Breast epithelium (tissue), 4 donors: ENCODE measurements at places on chromosomes 7 and 10.

DNA sequence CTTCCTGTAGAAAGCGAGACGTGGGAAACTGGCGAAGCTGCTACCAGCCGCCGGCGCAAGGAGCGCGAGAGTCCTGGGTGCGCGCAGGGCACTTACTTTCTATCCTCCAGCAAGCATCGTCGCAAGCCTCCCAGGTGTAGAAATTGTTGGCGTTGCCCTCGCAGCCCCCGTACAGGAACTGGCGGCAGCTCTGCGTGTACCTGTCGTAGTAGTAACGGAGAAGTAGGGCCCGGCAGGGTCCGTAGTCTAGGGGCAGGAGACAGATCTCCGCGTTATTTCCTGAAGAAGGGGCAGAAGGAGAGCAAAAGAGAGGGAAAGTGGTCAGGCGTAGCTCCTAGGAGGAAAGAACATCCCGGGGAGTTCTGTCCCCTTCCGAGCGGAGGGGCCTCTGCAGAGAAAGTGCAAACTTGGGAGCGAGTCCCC, 501 bp downstream of the TFPI2 start:
- H3K27ac ChIP-seq, result peak overlapping the region; percentile 16
- H3K4me3 ChIP-seq, result peak overlapping the region; percentile 57
- no peak for DNase-seq
- no peaks in the 10 kb centered on the region for H3K36me3 ChIP-seq
- H3K4me1 ChIP-seq, result no peaks in the 10 kb centered on the region
- no peaks in the 10 kb centered on the region for H3K27me3 ChIP-seq

- no peak for DNase-seq
- H3K36me3 ChIP-seq, result no peaks in the 10 kb centered on the region
- H3K4me1 ChIP-seq, result no peaks in the 10 kb centered on the region
- H3K27ac ChIP-seq, result no peak overlapping the region
Observed at GRCh38 chr10:77248104-77248790, 389.4 kb downstream of the KCNMA1 start.

DNA sequence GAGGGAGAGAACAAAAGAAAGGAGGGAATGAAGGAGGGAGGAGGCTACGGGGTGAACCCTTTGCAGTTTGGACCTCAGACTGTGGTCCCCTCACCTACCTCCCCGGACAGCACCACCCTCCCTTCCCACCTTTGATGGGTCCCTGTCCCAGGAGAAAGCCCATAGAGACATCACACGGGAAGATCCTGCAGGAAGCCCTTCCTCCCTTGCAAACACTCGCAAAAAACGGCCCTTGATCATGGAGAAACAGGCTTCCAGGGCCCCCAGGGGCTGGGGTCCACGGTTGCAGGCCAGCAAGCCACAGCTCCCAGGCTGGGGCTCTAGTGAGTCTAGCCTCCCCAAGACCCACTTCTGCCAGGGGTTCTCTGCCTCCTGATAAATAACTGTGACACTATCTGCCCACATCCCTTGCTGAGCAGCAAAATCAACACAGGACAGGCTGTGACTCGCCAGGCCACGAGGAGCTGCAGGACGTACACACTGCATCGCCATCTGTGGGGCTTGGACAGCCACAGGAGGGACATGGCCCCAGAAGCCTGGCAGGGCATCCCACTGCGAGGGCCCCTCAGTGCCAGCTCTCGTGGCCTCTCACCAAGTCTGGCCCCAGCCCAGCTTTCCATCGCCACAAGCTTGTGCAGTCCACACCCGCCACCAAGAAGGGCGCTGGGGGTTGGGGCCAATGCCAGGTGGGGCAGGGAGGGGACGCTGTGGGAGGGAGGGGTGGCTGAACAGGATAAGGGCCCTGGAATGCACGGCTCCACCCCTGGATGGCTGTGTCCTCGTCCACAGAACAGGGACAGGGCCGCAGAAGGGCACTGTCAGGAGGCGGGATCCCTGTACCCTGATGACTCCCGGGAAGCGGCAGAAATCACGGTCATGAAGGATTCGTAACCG, 34.2 kb downstream of the PDGFA start:
- no peaks in the 10 kb centered on the region for H3K36me3 ChIP-seq
- peak; percentile 85 for DNase-seq
- H3K4me3 ChIP-seq, result peak overlapping the region; percentile 38
- no peaks in the 10 kb centered on the region for H3K4me1 ChIP-seq

- no peaks in the 10 kb centered on the region for H3K4me1 ChIP-seq
- no peak for DNase-seq
- no peaks in the 10 kb centered on the region for H3K36me3 ChIP-seq
- no peak overlapping the region for H3K4me3 ChIP-seq
- no peak overlapping the region for H3K27ac ChIP-seq
Observed at GRCh38 chr7:48426966-48427555, 255.8 kb downstream of the ABCA13 start.

DNA sequence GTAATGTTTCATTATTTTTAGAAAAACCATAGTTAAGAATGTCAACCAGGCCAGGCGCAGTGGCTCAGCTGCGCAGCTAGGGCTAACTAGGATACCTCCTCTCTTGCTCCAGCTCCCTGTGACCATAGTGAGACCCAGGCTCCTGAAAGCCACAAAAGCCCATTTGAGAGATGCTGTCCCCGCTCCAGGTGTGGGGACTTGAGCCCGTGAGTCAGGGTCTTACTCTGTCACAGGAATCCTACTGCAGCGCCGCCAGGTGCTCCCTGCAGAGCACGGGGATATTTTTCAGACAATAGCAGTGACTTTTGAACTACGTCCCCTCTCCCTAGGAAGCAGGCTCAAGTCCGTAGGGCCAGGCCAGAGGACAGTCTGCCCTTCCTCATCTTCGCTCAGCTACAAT, 75.6 kb upstream of the NRBF2 start:
- DNase-seq, result no peak
- no peaks in the 10 kb centered on the region for H3K27me3 ChIP-seq
- no peaks in the 10 kb centered on the region for H3K36me3 ChIP-seq
- no peaks in the 10 kb centered on the region for H3K4me1 ChIP-seq
- H3K4me3 ChIP-seq, result no peak overlapping the region
- H3K27ac ChIP-seq, result no peak overlapping the region

- H3K27me3 ChIP-seq, result no peaks in the 10 kb centered on the region
- no peak overlapping the region for H3K27ac ChIP-seq
- no peak for DNase-seq
Observed at GRCh38 chr7:40922316-40922670, 780.6 kb downstream of the INHBA start.

GRCh38 chr7:119037941-119038340, 813.4 kb downstream of the ANKRD7 start:
- H3K36me3 ChIP-seq, result no peaks in the 10 kb centered on the region
- H3K27ac ChIP-seq, result no peak overlapping the region
- no peaks in the 10 kb centered on the region for H3K27me3 ChIP-seq
- no peak for DNase-seq

DNA sequence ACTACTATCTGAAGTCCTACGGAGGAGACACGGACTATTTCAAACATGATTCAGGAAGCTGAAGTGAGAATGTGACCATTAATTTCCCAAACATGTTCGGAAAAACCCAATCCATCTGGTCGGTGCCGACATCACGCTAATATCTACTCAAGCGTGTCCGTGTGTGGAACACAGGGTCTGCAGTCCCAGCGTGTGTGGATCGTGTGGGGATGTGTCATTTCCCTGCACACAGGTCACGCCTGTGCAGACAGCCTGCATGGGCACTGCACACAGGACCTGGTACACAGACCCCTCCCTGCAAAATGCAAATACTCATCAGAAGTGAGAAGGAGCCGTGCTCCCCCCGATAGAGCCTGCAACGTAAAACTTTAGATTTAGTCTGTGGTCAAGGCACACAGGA, 57.8 kb downstream of the CARD11 start:
- H3K4me3 ChIP-seq, result no peak overlapping the region
- no peaks in the 10 kb centered on the region for H3K4me1 ChIP-seq
- H3K27me3 ChIP-seq, result no peaks in the 10 kb centered on the region
- DNase-seq, result no peak
- no peaks in the 10 kb centered on the region for H3K36me3 ChIP-seq

- H3K36me3 ChIP-seq, result no peaks in the 10 kb centered on the region
- DNase-seq, result no peak
- H3K4me1 ChIP-seq, result no peaks in the 10 kb centered on the region
- no peak overlapping the region for H3K27ac ChIP-seq
- no peaks in the 10 kb centered on the region for H3K27me3 ChIP-seq
- no peak overlapping the region for H3K4me3 ChIP-seq
Observed at GRCh38 chr10:48811461-48811860, 126.8 kb downstream of the WDFY4 start.

DNA sequence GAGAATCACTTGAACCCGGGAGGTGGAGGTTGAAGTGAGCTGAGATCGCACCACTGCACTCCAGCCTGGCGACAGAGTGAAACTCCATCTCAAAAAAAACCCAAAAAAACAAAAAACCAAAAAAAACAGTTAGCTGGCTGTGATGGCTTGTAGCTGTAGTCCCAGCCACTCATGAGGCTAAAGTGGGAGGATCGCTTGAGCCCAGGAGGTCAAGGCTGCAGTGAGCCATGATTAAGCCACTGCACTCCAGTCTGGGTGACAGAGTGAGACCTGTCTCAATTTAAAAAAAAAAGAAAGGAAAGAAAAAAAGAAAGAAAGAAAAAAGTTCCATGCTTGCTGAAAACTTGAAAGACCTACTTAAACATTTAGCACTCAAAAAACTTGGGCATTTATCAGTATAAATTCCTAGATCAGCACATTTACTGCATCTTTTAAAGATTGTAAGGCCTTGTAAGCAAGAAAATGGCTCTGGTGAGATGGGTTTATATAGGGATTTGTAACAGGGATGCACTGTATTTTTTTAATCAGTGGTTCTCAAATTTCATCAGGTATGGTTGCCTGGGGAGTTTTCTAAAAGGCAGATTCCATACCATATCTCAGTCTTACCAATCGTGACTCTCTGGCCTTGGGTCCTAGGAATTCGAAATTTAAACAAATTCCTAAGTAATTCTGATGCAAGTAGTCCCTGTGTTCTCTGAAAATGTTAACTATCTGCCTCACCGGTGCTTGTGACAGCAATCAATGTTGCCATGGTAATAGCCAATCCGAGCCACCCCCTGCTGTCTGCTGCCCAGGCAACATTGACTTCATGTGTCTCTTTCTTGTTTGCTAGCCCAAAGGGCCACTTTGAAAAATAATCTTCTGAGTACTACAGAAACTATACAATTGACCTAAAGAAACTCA, 11.5 kb upstream of the NT5C2 start:
- H3K27ac ChIP-seq, result no peak overlapping the region
- no peaks in the 10 kb centered on the region for H3K36me3 ChIP-seq
- no peak for DNase-seq
- no peaks in the 10 kb centered on the region for H3K4me1 ChIP-seq
- H3K4me3 ChIP-seq, result no peak overlapping the region

DNA sequence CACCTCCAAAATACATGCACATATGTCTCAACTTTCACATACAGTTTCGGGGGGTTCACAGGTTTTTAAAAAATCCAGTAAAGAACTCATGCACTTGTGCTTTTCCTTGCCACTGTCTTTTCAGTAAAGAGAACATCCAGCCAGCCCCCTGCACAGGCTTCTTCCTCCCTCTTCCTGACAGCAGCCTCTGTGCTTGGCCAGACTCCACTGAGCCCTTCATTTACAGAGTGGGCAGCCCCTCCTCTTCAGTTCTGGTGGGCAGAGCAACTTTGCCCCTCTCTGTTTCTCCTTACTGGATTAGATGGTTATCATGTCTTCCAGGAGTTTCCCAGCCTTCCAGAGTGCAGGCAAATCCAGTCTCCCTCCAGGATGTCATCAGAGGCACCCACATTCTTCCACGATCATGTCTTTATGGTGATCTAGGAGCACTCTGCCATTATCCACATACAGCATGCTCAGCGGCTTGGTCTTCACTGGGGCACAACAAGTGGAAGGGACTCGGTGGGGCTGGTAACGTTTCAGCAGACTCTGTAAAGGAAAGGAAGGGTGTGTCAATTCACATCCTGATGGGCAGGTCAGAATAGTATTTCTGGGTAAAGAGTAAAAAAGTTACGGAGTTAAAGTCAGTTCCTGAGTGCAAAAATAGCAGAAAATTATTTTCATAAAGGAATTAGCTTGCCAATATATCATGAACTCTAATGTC, 8.8 kb downstream of the NODAL start:
- DNase-seq, result no peak
- H3K27ac ChIP-seq, result peak overlapping the region; percentile 92
- H3K4me1 ChIP-seq, result peaks cover 13% of the 10 kb centered on the region
- H3K4me3 ChIP-seq, result no peak overlapping the region
- no peaks in the 10 kb centered on the region for H3K36me3 ChIP-seq
